ENCODE measurements at places on chromosomes 4 and X.

DNA sequence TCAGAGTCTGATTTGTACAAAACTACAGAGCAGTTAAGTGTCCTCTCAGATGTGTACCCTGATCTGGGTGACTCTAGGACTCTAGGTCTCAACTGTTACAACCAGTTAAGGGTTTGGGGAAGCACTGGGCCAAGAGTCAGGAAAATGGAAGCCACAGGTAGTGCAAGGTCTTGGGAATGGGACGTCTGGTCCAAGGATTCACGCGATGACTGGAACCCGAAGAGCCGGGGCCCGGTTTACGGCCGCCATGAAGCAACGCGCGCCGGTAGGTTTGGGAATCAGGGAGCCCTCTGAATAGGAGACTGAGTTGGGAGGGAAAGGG is 321 bp upstream of the HPRT1 start:
- no peak for DNase-seq

DNA sequence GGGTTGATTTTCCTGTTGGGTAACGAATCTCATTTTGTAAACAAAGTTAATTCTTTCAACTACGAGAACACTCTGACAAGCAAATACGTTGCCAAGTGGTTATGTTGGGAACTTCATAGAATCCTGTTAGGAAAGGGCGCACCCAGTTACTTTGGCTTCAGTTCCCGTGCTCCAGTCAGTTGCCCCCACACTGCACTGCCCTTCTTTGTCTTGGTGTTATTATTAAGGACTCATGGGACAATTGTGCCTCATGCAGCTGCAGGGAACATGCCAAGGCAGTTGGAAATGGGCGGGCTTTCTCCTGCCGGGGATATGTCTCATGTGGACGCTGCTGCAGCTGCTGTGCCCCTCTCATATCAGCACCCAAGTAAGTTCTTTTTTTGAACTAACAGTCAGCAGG is 28.9 kb downstream of the OFD1 start:
- no peak for DNase-seq

GRCh38 chrX:1932231-1932630 is 317.4 kb downstream of the ASMT start:
- DNase-seq: no peak

DNA sequence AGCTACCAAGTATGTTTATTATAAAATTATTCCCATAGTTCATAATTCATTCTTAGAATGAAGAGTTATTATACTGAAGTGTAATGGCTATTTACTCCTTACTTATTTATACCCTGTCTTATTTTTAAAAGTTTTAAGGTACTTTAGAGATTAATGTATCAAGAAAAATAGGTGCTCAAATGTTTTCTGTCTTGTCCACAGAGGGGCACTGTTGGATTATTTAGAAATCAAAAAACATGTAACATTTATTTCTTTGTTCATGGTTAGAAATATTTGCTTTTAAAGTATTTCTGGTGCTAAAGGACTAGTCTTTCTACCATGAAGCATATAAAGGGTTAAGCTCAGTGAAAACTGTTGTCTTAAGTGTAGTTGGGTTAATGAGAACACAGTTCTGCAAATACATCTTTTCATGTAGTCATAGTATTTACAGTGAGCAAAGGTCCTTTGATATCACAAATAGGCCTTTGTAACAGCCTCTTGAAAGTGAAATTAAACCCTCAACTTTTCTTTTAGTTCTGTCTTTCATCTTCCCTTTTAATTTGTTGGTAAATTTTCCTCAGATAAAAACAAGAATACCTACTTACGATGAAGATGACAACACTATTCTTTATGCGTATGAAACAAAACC is 7.7 kb downstream of the SCML1 start:
- no peak for DNase-seq

GRCh38 chr4:140466146-140466545 is 31.9 kb downstream of the MGAT4D start:
- no peak for DNase-seq

DNA sequence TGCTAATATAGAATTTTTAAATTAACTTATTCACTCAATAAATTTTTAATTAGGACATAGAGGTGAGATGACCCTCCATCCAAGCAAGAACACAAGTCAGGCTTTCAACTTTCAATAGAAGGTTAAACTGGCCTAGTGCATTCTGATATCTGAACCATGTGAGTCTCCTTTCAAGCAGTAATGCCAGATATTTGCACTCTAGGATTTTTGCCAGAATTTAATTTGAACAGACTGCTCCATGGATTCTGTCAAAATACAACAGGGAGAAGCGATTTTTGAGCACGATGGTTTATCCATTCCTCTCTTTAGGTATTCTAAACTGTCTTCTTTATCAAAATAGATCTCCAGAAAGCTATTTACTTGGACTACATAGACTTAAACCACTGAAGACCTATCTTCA is 72.0 kb upstream of the DCLK2 start:
- DNase-seq: no peak

GRCh38 chr4:148077581-148077980 is 345.7 kb downstream of the ARHGAP10 start:
- DNase-seq: no peak

- DNase-seq: no peak
Measured at GRCh38 chrX:107699616-107700015, 71.3 kb downstream of the PRPS1 start.

DNA sequence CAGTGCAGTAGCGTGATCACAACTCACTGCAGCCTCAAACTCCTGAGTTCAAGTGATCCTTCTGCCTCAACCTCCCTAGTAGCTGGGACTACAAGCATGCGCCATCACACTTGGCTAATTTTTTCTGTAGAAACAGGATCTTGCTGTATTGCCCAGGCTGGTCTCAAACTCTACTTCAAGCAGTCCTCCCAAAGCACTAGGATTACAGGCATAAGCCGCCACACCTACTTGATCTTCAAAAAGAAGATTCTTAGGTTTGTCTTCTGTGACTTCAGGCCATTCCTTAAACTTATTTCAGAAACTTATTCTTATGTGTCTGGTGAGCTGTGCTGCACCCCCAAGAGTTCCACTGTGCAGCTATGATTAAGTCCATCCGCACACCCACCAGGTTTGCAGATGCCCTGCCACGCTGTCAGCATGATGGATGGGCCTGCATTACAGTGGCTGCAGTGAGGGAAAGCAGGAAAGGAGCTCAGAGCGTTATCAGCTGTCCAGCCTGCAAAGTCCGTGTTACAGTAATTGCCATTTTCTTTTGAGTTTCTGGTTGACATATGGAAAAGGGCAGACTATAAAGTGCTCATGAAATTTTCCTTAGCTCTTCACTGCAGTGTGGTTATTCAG is 146.6 kb downstream of the AASDH start:
- no peak for DNase-seq

DNA sequence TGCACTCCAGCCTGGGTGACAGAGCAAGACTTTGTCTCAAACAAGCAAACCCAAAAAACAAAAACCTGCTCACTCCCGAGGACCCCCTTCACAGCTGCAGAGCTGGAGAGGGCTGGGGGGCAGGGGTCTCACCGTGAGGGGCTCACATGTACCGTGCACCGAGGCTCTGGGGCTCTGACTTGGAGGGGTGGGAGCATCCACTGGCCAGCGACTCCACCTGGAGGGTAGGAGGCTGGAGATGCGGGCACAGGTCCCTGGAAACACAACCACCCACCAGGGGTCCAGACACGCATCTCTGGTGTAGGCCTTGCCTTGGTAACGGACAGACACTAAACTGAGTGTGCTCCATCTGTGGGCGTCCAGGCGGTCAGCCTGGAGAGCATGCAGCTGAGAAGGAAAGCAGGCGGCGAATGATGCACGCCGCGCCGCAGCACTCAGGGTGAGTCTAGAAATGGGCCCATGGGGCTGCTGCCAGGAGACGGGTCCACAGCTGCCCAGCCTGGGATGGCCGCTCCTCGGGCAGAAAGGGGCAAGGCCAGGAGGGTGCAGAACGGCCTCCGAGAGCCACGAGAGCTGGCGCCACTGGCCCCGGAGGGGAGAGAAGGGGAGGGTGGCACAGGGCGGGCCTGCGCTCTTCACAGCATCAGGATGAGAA is 26.1 kb downstream of the PPP2R3B start:
- no peak for DNase-seq

DNA sequence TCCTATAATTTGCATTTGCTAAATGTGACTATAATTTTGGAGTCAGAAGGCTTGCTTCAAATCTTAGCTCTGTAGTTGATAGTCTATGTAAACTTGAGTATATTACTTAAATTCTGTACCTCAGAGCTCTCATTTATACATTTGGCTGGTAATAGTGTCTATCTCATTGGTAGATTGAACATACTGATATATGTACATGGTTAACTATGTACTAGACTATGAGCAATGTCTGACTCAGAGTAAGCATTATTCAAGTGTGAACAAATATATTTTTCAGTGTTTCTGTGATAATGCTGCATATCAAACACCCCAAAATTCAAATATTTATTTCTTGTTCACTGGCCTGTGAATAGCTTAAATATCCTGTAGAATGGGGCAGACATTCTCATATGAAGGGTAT is 1568.9 kb upstream of the PABPC4L start:
- DNase-seq: no peak

DNA sequence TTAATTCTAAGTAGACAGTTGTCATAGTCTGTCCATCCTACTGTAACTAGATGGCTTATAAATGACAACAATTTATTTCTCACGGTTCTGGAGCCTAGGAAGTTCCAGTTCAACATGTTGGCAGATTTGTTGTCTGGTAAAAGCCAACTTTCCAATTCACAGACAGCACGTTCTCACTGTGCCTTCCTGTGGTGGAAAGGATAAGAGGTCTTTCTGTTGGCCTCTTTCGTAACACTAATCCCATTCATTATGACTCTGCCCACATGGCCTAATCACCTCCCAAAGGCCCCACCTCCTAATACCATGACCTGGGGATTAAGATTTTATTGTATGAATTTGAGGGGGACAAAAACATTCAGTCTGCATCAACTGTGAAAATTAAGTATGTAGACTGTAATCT is 83.2 kb downstream of the GALNTL6 start:
- DNase-seq: no peak

GRCh38 chr4:186761393-186761792 is 37.7 kb upstream of the FAT1 start:
- no peak for DNase-seq

DNA sequence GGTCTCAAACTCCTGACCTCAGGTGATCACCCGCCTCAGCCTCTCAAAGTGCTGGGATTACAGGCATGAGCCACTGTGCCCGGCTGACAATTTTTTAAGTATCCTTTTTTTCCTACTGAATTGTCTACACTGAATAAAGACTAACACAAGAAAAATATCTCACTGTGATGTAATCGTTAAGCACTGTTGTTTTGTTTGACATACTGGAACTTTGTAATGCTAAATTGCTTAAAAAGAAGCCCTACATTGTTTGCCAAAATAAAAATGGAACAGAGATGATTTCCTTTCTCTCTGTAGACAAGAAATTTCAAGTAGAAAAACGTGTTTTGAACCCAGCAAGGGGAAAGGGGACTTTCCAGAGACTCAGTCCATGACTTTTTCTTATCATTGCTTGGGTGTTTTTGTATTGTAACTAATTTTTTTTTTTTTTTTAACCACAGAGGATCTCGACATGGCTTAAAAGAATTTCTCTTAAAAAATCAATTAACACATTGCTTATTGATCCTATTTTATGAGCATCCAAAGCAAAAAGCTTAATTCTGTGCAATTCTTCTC is 74.9 kb downstream of the TMEM156 start:
- no peak for DNase-seq

- DNase-seq: no peak
Measured at GRCh38 chr4:6278801-6279197, 9.1 kb downstream of the WFS1 start.

- DNase-seq: no peak
Measured at GRCh38 chr4:77728420-77728819, 90.7 kb downstream of the CNOT6L start.

GRCh38 chrX:68199062-68199848 is 234.0 kb downstream of the OPHN1 start:
- no peak for DNase-seq

DNA sequence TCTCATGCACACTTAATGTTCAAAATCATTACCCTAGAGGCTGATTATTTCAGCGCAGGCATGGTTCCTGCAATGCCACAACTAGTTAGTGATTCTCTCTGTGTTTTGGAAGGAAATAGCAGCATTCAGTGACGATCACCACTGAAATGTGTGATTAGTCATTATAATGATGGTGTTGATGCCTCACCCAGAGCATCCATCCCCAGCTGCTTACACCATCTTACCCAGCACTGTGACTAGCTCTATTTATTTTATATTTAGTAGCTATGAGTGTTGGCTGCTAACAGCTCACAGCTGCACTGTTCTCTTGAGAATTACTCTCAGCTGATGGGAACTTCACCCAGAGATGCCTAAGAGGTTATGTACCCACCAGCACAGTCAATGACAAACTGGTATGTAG is 60.5 kb upstream of the TSPAN7 start:
- DNase-seq: no peak

DNA sequence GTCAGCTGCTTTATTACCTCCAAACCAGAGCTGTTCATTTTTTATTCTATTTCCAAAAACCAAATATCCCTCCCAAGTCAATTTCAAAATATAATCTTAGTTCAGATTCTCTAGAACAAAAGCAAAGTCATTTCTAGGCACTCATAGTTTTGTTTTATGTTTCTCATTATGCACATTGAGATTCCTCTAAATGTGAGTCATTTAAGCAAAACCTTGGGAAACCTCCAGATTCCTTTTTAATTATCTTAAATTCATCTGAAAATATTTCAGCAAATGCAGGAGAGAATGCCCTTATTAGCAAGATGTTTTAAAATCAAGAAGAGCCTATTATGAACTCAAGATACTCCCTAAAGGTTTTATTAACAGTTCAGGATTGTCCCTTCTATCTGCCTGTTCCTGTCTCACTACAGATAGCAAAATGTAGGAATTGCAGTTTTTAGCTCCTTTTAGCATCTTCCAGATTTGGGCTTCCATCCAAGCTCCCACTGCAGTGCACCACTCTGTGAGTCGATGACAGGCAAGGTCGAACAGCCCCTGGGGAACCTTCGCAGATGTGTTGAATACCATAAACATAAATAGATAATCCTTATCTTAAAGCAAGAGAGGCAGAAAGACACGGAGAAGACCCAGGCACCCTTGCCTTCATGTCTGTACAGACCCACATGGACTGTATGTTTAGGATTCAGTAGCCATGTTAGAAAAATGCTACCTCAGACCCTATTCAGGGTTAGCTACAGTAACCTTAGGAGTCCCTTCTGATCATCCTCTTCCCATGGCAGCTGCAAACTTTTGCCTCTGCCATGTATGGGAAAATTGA is 11.3 kb upstream of the SLC9A7 start:
- DNase-seq: no peak

- peak; percentile 26 for DNase-seq
Measured at GRCh38 chrX:66163849-66164411, at the start of gene HEPH. Gene HEPH (plus strand): TSS chrX:66164247. CDS start chrX:66170571, 6,324 bp downstream.

- DNase-seq: no peak
Measured at GRCh38 chr4:168138143-168138542, 45.8 kb downstream of the ANXA10 start.
